ENCODE measurements at places on chromosomes 12 and 14. TPM values are rescaled to one million over a fixed set of nuclear protein-coding genes. Genes with fewer than 3 reads are reported as not detected.
A peak's percentile ranks its signal among the peaks of the same experiment; 100 is the strongest.

DNA sequence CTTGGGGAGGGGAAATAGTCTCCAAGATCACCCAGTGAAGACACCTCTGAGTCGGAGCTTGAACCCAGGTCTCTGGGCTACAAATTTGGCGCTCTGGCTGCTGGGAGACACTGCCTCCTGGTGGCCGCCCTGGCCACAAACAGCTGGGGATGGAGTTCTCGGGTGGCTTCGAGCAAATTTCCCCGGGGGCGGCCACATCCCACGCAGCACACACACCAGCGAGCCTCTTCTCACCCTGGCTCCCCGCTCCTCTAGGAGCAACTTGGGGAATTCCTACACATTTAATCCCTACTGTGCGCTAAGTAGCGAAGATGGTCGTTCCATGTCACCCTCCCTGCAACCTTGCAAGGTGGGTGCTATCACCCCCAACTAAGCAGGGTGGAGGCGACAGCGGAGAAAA lies 66.2 kb upstream of the BEGAIN start:
- DNase-seq, result no peak

GRCh38 chr14:73235531-73236155 lies 1.7 kb upstream of the PAPLN start:
- peak; percentile 24 for DNase-seq

DNA sequence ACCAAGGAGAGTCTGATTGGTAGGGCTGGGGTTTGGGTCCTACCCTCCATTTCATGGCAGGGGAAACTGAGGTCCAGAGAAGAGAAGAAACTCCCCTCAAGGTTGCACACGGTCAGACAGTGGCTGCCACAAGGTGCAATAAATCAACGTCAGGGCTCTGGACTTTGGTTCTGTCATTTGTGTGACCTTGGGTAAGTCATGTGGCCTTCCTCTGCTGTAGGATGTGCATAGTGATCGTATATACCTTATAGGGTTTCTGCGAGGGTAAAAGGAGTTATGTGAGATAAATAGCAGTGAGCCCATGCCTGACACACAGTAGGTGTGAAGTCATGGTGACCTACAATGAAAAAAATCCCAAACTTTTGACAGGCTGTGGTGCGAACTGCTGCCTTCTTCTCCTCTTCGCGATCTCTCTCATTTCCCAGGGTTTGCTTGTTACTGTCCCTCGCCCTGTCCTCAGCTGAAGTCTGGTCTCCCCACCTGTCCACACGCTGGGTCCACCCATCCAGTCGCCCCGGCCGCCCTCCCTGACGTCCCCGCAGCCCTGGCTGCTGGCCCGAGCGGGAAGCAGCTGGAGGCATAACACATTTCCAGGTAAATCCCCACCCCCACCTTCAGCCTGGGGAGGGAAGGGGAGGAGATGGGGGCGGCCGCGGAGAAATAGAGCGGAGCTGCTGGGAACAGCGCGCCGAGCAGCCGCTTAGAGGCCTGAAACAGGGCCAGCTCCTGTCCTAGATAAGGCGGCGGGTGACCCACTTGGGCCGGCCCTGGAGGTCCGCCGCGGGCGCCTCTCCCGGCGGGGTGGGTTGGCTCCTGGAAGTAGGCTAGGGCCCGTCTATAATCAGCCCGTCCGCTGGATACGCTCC lies 1.8 kb upstream of the FAM222A start:
- DNase-seq, result no peak

GRCh38 chr12:113310489-113310888 lies 24.4 kb downstream of the SLC8B1 start:
- no peak for DNase-seq

GRCh38 chr14:59131938-59132795 lies 56.3 kb upstream of the DAAM1 start:
- DNase-seq, result no peak

The ARHGAP9 gene
- 1.2 TPM for total RNA-seq

The ERP27 gene
- not detected for total RNA-seq

The TMEM19 gene
- total RNA-seq, result 69.7 TPM

The IFNG-AS1 gene
- total RNA-seq, result not detected

The C1QL4 gene
- 0.41 TPM for total RNA-seq
